Left lung (tissue), 14 donors: ENCODE measurements at places on chromosomes 12 and 14. TPM values are rescaled to one million over a fixed set of nuclear protein-coding genes. Genes with fewer than 3 reads are reported as not detected.

Gene OASL
- 11.9 TPM for total RNA-seq

Gene CFAP54
- total RNA-seq: 3.2 TPM

Gene ENDOU
- not detected for total RNA-seq

Gene CLMN
- 20.1 TPM for total RNA-seq

Gene BEGAIN
- total RNA-seq: 1.5 TPM

Gene RNASE7
- not detected for total RNA-seq

Gene C3AR1
- 66.4 TPM for total RNA-seq

Gene CCDC38
- total RNA-seq: 0.18 TPM

Gene RILPL1
- 19.1 TPM for total RNA-seq

Gene CPNE6
- not detected for total RNA-seq

Gene SNRNP35
- 24.5 TPM for total RNA-seq

Gene SLC25A21
- 0.47 TPM for total RNA-seq

Gene ANP32D
- not detected for total RNA-seq

Gene KRT2
- total RNA-seq: not detected
